ENCODE measurements at places on chromosomes 16 and 17.

GRCh38 chr17:18014006-18014405 lies 25.0 kb downstream of the ATPAF2 start:
- no peak for DNase-seq

DNA sequence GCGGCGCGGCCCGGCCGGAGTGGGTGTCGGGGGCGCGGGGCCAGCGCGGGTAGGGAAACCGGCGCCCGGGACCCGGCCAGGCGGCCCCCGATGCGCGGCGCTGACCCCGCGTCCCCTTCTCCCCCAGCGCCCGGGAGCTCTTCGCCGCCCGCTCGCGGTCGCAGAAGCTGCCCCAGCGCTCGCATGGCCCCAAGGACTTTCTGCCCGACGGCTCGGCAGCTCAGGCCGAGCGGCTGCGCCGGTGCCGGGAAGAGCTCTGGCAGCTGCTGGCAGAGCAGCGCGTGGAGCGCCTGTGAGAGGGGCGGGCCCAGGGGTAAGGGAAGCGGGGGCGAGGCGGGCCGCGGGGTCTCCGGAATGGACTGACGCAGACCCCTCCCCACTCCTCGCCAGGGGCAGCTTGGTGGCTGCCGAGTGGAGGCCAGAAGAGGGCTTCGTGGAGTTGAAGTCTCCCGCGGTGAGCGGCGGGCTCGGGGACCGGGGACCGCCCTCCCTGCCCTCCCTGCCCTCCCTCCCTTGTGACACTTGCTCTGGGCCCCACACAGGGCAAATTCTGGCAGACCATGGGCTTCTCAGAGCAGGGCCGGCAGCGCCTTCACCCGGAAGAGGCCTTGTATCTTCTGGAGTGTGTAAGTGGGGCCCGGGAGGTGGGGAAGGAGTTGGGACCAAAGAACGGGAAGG lies 430 bp downstream of the TSEN54 start:
- peak; percentile 26 for DNase-seq

DNA sequence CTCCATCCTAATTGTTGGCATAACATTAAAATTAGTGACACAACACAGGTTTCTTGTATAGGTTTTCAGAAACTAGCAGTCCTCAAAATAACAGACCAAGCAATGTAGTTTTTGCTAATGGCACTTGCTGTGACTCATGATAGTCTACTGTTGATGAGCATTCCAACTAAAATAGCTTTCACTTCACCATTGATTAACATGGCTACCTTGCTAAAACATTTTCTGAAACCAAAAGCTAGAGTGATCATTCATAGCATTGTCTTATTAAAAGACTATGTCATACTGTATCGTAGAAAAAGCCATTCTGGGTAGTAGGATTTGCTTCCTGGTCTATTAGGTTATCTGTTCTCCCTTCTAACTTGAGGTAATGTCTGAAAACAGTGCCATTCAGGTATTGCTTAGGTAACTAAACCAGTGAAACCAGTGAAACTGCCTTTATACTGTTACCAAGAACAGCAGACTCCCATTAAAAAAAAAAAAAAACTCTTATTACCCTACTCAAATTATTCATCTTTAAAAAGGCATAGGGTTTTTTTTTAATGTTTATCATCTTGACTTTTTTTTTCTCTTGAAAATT lies 2.5 kb upstream of the CLTC start:
- DNase-seq: no peak

- DNase-seq: peak; percentile 62
Observed at GRCh38 chr17:28946239-28946638, 5.1 kb downstream of the PHF12 start.

- DNase-seq: no peak
Observed at GRCh38 chr17:8818654-8819330, 19.6 kb upstream of the MFSD6L start.

DNA sequence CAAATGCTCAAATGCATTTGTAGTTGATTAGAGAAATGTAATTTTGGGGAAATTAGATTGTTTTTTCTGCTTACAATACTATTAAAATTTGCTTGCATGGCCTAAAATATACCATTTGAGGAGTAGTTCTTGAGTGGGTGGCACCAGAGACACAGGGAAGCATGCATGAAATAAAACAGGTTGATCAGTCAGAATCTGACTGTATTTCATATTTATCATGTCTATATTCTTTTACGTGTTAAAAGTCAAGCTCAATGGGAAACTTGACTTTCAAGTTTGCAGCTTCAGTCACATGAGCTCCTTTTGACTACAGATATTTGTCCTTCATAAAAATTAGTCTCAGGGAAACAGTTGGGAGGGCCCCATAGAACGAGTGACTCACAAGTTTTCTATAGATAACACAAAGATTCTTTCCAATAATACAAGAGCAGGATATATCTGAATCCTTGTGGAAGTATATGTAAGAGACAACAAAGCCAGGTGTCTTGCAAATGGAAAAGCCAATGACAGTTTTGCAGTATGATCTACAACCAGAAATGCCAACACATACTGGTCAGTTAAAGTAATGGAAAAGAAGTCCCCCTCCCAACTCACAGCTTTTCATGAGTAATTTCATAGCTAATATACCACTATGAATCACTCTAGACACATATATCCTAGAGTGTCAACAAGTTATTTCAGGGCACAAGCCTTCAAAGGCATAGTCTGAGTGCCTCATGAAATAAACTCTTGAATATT lies 42.2 kb upstream of the CORO6 start:
- DNase-seq: peak; percentile 64

DNA sequence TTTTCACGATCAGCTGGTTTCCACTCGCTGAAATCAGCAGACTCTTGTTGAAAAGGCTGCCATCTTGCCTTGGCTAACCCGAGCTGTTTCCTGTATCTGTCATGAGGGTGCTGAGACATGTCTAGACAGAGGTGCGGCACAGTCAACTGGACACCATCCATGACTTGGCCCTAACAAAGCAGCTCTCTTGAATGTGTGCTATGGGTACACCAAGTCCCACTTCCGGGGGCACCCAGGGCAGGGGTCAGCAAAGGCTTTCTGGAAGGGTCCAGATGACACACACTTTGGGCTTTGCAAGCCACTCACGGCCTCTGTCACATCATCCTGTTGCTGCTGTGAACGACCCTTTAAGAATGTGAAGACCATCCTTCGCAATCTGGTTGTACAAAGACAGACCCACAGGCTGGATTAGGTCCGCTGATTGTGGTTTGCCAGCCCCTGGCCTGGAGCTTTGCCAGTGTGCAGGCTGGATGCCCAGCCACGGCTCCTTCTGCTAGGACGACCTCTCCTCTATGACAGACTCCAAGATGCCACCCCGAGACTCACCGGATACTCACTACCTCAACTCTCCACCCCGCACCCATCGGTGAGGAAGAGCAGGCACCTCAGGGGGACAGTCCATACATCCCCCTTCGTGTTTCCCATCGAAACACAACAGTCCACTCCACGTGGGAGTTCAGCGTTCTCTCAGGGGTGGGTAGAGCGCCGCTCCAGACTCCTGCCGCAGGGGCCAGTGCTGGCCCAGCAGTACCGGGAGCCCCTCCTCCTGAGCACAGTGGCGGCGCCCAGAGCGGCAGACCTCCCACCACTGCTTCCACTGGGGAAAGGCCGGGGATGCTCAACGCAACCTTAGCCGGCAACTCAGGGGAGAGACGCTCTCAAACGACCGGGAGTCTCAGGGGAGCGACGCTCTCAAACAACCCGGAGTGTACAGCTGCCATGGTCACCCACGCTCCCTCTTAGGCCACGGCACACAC lies 123.5 kb downstream of the ANKRD11 start:
- DNase-seq: no peak

GRCh38 chr16:14961405-14962186 lies 13.2 kb upstream of the PDXDC1 start:
- no peak for DNase-seq

DNA sequence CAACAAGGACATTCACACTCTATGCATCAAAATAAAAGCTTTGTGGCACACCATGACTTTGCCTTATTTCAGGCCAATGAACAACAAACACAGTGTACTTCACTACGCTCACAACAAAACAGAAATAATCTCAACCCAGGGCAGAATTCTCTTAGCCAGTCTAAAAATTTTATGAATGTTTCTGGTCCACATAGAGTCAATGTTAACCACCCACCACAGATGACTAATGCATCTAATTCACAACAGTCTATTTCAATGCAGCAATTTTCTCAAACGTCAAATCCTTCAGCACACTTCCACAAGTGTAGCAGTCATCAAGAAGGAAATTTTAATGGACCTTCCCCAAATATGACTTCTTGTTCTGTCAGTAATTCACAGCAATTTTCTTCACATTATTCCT lies 101.7 kb downstream of the CHD9 start:
- no peak for DNase-seq

GRCh38 chr16:69190598-69190997 lies 3.6 kb downstream of the SNTB2 start:
- DNase-seq: peak; percentile 16

DNA sequence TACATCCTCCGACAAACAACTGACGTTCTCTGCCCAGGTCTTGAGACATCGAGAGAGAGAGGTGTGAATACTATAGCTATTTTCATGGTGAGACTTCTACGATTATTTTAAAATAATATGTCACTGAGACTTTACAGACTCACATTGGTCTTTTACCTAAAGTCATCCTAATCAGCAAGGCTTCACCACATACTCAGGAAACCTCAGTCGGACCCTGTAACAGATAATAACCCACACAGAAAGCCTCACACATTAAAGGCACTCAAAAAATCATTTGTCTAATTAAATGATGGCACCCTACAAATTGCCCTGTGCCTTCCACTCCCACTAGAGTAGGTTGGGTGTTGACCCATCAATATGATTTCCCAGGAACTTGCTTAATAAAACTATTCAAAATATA lies 19.8 kb upstream of the SLC39A11 start:
- DNase-seq: no peak

- no peak for DNase-seq
Observed at GRCh38 chr17:78557598-78558039, 19.6 kb downstream of the DNAH17 start.

- DNase-seq: no peak
Observed at GRCh38 chr16:48950184-48950583, 331.5 kb downstream of the CBLN1 start.

DNA sequence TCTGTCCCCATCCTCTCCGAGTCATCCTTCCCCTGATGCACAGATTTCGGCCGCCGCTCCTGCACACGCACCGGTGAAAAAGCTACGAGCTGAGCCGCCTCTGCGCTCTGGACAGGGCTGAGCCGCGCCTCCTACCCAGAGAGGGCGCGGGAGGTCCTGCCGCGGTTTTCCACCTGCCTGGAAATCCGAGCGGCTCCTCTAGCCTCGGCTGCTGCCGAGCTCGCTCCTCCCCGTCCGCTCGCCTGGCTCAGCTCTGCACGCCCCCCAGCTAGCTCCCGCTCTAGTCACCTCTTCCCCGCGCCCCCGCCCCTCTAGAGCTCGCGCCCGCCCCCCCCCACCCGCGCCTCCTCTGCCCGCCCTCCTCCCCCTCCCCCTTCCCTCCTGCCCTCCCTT lies 198 bp upstream of the SHISA9 start:
- DNase-seq: no peak

GRCh38 chr16:82042144-82042543 lies 7.1 kb downstream of the HSD17B2 start:
- DNase-seq: no peak

GRCh38 chr17:69558796-69559195 lies 144.3 kb downstream of the MAP2K6 start:
- DNase-seq: no peak

All from activated CD4-positive, alpha-beta T cell treated with anti-CD3 and anti-CD28 coated beads, Interleukin-2, amount 50 U/mL, for 16 hours (primary cell).